Right lung (tissue), 10 donors: ENCODE measurements at places on chromosomes 1 and 21. TPM values are rescaled to one million over a fixed set of nuclear protein-coding genes. Genes with fewer than 3 reads are reported as not detected.

Gene SLFNL1
- polyA plus RNA-seq = 0.59 TPM

Gene RORC
- polyA plus RNA-seq = 9.0 TPM

Gene DISP3
- polyA plus RNA-seq = 0.49 TPM

Gene ADAMTS4
- polyA plus RNA-seq = 2.2 TPM

Gene FNDC5
- 18.2 TPM for polyA plus RNA-seq

Gene GBP6
- 0.60 TPM for polyA plus RNA-seq

Gene FOXD2
- 0.31 TPM for polyA plus RNA-seq

Gene DIPK1A
- polyA plus RNA-seq = 7.8 TPM

Gene ANGPTL1
- 11.0 TPM for polyA plus RNA-seq

Gene OR2T10
- not detected for polyA plus RNA-seq

Gene MANEAL
- polyA plus RNA-seq = 5.3 TPM

Gene C1orf53
- 3.4 TPM for polyA plus RNA-seq

Gene FOXE3
- polyA plus RNA-seq = not detected

Gene HSD3B1
- polyA plus RNA-seq = 0.40 TPM

Gene UBE2U
- 0.13 TPM for polyA plus RNA-seq

Gene GFI1
- 0.48 TPM for polyA plus RNA-seq

Gene PLPPR4
- 41.3 TPM for polyA plus RNA-seq
